ENCODE measurements at places on chromosomes 12 and 14.

DNA sequence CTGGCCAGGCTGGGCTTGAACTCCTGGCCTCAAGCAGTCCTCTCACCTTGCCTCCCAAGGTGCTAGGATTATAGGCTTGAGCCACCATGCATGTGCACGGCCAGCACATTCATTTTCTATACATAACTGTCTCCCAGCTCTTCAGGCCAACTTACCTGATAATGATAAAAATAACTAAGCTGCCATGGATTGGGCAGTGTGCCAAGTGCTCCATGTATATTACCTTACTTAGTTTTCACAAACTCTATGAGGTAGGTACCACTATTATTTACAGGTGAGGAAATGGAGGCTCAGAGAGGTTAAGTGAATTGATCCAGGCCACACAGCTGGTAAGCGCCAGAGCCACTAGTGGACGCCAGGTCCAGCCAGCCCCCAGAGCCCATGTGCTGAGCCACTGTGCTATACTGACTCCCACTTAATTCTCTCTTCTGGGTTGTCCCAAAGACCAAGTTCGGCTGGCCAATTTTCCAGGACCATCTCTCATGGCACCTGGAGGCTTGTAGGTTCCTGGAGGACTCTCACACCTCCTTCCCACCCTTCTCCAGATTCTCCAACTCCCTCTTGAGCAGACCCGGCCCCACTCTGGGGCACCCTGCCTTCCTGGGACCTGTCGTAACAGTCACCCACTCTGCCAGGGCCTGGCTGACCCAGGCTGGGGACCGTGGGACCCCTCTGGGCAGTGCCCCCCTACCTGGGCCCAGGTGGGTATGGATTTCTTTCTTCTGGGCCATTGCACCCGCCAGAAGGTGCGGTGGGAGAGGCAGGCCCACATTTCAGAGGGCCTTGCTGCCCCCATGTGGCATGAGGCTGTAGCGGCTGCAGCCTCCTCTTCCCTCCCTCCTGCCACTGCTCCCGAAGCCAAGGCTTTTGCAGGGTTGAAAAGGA lies 30.2 kb upstream of the CIPC start:
- DNase-seq, result peak; percentile 67

DNA sequence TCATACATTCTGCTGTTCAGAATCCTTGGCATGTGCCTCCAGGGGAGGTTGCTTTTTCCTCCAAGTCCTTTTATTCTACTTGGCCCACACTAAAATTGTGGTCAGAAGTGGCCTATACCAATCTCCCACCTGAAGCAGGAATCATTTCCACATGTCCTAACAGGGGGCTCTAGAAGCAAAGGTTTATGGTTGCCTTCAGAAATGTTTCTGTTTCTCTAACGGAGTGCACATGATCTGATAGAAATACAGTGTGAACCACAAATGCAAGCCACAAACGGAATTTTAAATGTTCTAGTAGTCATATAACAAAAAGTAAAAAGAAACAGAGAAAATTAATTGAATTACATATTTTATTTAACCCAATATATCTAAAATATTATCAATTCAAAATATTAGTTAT lies 4.0 kb downstream of the PTGER2 start:
- DNase-seq, result no peak

GRCh38 chr12:132238488-132238854 lies 90.9 kb downstream of the GALNT9 start:
- peak; percentile 28 for DNase-seq

- DNase-seq, result no peak
Measured at GRCh38 chr12:91417650-91418049, 235.0 kb upstream of the DCN start.

- DNase-seq, result no peak
Measured at GRCh38 chr12:68335462-68335861, 3.3 kb upstream of the MDM1 start.

DNA sequence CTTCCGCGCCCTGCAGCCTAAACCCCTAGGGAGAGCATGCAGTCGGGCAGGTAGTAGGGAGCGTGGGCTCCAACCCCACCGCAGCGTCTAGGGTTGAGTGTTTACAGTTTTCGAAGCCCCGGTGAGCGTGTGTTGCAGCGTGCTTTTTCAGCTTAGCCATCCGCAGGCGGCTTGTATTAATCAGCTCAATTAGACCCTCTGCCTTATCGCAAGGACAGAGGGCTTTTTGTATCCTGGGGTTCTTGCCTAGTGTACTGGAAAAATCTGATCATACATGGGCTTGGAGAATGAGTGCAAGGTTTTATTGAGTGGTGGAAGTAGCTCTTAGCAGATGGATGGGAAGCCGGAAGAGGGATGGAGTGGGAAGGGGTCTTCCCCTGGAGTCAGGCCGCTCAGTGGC lies 44.4 kb upstream of the GNG2 start:
- DNase-seq, result no peak

DNA sequence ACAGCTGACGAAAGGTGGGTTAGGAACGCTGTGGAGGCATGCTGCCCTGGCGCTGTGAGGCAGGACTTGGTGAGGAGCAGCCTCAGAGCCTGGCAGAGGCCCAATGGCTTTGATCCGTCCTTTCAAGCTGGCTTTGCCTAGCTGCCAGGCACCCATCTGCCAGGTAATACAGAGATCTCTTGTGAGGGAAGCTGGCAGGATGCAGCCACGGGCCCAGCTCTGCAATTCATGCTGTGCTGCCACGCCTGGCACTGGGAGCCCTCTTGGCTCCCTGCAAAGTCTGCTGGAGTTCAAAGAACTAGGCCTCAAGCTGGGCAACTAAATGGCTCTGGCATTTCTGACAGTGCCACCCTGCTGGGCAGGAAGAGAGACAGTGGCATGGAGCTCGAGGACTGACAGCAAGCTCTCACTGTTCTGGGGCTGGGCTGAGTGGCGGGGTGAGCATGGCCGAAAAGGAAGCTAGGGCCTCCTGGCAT lies 18.7 kb downstream of the IQSEC3 start:
- DNase-seq, result no peak

- no peak for DNase-seq
Measured at GRCh38 chr12:104725610-104726009, 232.5 kb downstream of the SLC41A2 start.

GRCh38 chr14:68394764-68395143 lies 398.1 kb downstream of the ZFP36L1 start:
- no peak for DNase-seq

- no peak for DNase-seq
Measured at GRCh38 chr14:30994681-30995620, 30.5 kb upstream of the AP4S1 start.

- peak; percentile 70 for DNase-seq
Measured at GRCh38 chr12:54394281-54394719, 9.8 kb upstream of the ZNF385A start.

DNA sequence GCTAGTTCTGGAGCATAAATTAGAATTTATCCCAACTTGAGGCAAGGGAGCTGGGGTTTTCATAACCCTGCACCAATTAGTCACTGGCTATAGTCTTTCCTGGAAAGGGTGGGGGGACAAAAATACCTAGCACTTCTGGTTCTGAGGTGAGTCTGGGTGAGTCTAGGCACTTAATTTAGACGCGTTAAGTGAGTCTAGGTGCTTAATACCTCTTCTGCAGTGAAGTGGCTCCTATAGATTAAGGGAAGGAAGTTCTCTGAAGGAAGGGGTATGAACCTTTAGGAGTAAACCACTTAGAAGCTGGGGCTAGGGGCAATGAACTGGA lies 251.7 kb downstream of the EFCAB11 start:
- DNase-seq, result no peak

DNA sequence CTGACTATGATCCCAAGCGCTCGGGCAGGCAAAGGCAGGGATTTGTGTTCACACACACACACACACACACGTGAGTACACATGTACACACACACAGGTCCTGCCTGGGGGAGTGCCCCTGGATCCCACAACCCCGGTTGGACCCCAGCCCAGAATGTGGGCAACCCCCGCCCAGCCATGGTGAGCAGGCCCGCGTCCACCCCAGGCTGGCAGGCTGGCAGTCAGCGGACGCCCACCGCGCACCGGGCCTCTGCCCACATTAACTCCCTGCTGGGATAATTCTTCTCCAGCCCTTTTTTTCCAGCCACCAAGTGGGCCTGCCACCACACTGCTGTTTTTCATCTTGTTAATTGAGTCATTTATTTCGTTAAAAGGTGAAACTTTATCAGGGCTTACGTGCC lies 256.2 kb downstream of the BCL11B start:
- no peak for DNase-seq

DNA sequence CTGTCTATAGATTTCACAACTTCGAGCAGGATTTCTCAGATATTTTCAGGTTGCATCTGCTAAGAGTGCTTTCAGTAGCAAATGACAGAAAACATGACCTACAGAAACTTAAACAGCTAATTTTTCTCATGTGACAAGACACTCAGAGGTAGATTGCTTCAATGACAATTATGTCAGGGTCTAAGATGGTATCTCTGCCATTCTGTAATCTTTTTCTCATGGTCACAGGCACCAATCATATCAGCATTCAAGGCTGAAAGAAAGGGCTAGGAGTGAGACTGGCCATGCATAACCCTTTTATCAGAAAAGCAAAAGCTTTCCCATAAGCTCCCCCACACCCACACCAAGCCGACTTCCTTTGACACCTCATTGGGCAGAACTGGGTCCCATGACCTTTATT lies 450.5 kb upstream of the FAR2 start:
- peak; percentile 78 for DNase-seq

- DNase-seq, result no peak
Measured at GRCh38 chr12:31280183-31280582, 45.8 kb downstream of the SINHCAF start.

DNA sequence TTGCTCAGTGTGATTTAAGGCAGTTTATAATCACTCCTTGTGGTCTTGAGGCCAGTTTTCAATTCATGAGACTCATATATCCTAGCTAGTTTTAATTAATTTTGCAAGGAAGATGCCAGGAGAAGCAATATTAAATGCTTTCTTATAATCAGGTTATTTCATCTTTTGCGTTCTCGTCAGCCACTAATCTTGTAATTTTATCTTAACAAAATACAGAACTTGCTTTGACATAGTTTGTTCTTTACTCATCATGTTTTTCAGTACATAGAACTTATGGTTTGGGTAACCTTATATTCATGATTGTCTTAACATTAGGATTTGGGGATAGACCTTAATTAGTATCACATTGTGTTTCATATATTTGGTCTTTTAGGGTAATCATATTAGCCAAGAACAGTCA lies 76.0 kb downstream of the LIN52 start:
- DNase-seq, result no peak

DNA sequence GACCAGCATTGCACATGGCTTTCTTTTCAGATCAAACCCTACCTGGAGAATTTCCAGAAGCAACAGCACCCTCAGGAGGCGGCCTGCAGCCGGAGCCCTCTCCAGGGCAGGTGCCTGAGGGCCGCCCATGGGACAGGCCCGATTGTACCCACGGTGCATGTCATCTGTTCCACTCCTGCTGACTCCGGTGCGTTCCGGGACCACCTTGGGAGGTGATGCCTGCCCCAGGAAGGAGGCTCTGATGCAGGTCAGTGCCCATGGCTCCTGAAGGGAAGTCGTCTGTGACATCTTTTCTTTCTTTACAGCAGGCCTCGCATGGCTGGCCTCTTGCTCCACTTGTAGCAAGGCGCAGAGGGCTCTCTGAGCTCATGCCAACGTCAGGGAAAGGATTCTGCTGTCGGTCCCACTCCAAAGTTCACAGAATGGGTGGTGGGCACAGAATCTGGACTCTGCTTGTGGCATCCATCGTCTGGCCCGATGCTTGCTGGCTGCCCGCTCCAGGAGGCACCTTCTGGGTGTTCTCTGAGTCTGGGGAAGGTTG lies 160.7 kb upstream of the RTL1 start:
- DNase-seq, result no peak

DNA sequence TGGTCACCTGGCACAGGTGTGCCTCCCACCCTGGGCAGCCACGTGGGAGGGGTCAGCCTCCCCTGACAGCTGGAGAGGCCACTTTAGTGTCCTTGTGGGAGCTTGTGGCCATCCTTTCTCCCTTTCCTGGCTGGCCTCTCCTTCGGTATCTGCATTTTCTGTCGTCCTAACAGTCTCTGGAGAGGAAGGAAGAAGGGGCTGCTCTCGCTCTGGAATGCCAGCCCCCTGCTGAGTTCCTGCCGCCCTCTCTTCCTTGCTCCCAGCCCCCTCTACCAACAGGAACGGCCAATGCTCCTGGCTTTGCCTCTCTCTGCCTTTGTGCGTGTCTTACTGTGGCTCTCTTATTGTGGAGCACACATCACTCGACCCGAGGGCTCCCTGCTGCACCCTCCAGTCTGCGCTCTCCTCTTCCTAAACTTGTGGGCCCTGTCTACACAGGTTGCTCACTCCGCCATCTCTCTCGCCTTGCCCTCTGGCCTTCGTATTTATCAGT lies 70.8 kb downstream of the FBXL14 start:
- no peak for DNase-seq

DNA sequence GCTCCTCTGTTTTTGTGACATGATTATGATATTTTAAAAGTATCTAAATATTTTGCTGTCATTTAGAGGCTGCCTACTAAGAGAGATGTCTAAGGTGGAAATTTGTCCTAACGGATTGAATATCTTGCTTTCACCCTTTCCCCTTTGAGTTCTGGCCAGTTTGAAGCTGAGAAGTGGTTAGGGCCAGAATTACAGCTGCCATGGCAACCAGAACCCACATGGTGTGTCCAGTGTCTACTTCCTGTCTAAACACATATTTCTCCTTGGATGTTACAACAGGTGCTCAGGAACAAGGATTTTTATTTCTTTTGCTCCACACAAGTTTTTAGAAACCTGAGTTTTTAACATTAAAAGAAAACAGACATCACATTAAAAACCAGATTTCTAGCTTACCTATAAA lies 335.1 kb upstream of the OR4E1 start:
- DNase-seq, result no peak

DNA sequence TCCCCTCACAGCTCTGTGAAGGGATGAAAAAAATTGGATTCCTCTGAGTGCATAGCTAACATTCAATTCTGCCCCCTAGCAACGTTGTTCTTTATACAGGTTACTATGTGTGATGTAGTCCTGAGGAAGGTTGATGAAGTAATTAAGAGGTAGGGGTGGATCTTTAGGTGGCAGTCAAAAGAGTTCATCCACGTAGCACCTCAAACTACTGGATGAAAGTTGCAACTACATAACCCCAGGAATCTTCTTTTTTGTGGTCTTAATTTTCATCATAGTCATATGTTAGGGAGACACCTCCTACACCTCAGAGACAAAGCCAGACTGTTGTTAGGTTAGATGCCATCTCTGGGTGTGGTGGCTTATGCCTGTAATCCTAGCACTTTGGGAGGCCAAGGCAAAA lies 10.2 kb upstream of the NFE2 start:
- DNase-seq, result no peak

DNA sequence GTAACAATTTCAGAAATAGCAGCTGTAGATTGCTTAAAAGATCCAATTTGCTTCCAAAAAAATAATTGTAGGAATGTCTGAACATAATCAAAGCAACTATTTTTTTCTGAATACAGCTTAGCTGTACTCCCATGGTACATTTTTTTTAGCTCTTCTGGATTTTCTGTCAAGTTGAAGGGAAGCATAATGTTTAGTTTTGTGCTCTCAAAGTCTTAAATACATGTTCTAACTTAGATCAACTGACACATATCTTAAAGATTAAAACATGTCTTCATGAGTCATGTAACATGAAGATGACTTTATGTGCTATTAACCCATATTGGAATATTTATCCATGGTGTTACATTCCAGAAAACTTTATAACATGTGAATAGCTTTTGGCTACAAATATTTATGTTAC lies 255.7 kb downstream of the BTG1 start:
- no peak for DNase-seq

- DNase-seq, result peak; percentile 80
Measured at GRCh38 chr12:46373301-46374296, 1.0 kb upstream of the SLC38A2 start.

GRCh38 chr12:109883461-109883860 lies 3.1 kb upstream of the GLTP start:
- no peak for DNase-seq

All from SK-N-DZ (cell line).